CD14-positive monocyte (primary cell): ENCODE measurements at places on chromosomes 12 and 14.

DNA sequence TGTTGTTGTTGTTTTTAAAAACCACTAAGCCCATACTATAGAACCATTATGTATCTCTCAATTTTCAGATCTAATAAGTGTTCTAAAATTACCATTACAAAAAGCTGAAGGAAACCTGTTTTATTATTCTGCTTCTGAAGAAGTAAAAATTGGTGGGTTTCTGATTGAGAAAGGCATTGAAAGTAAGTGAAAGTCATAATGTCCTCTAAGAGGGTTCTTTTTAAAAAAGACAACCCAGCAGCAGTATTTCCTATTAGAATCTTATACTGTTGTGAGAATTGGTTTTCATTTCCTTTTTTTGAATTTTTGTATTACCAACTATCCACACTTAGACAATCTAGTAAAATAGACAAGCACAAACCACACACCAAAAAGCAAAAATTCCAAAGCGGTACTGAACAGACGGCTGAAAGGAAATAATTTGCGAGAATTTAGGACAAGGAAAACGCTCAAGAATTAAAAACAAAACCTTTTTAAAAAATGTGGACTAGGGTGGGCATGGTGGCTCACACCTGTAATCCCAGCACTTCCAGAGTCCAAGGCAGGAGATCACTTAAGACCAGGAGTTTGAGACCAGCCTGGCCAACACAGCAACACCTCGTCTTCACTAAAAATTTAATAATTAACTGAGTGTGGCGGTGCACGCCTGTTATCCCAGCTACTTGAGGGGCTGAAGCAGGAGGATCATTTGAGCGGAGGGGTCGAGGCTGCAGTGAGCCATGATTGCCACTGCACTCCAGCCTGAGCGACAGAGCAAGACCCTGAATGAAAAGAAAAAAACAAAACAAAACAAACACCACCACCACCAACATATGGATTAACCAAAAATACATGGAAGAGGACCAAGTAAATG, 66.7 kb upstream of the AP4S1 start:
- no peak for DNase-seq

DNA sequence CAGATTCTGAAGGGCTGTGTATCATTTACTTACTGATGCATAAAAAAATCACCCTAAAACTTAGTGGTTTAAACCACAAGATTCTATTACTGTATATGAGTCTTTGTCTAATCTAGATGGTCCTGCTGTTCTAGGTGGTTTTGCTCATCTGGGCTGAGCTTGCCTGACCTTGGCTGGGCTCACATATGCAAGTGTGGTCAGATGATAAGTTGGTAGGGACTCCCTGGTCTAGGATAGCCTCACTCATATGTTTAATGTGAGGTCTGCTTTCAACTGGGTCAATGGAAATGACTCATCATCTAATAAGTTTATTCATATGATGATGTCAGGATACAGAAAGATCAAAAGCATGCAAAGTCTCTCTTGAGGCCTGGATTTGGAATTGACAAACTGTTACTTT, 887.8 kb downstream of the TRHDE start:
- DNase-seq, result no peak

DNA sequence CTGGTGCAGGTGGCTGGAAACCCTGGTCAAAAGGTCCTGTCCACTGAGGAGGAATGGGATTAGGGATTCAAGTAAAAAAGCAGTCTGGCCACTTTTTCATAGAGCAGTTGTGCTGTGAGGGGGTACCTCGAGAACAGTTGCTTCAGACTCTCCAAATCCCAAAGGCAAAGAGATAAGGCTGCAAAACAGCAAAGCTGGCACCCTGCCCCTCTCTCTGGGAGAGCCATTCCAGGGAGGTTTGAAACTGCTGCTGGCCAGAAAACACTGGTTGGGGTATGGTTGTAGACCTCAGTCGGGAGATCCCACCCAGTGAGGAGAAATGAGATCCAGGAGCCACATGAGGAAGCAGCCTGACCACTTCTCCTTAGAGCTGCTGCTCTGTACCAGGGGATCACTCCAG, 137.3 kb downstream of the CEP83 start:
- no peak for DNase-seq

DNA sequence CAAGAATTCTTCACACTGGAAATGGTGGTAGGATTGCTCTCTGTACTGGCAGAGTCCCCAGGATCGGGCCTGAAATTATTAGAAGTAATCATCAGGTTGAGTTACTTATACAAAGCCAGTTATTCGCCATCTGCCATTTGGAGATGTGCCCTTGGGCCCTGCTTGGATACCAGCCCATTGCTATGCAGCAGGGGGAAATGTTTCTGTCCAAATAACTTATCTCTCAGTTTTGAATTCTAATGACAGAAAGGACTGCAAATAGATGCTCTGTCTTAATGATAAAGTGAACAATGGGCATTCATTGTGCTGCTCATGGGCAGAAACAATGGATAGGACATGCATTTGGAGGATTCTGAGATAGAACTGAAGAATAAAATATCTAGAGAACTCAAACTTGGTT, 139.1 kb upstream of the PELI2 start:
- DNase-seq, result no peak

- no peak for DNase-seq
Observed at GRCh38 chr12:86134561-86134960, 121.6 kb downstream of the MGAT4C start.

GRCh38 chr12:131471946-131472732, 238.8 kb upstream of the SFSWAP start:
- DNase-seq, result no peak
